Thyroid gland (tissue), 4 donors: ENCODE measurements at places on chromosomes 7 and 10. TPM values are rescaled to one million over a fixed set of nuclear protein-coding genes. Genes with fewer than 3 reads are reported as not detected.

NPFFR1 gene
- total RNA-seq = 0.13 TPM

CPXM2 gene
- total RNA-seq = 11.6 TPM

LFNG gene
- total RNA-seq = 4.7 TPM

TCF7L2 gene
- 67.1 TPM for total RNA-seq

ANXA8L1 gene
- total RNA-seq = not detected

ENTPD1 gene
- 15.6 TPM for total RNA-seq

- no peak for DNase-seq
Measured at GRCh38 chr7:83117466-83117865, 45.2 kb downstream of the PCLO start.

GRCh38 chr7:143499246-143499645 is 21.6 kb downstream of the TAS2R41 start:
- DNase-seq = no peak

- no peak for DNase-seq
Measured at GRCh38 chr7:156820445-156821063, 72.4 kb downstream of the LMBR1 start.

GRCh38 chr7:87627634-87627994 is 584 bp upstream of the RUNDC3B start:
- DNase-seq = peak; percentile 15

DNA sequence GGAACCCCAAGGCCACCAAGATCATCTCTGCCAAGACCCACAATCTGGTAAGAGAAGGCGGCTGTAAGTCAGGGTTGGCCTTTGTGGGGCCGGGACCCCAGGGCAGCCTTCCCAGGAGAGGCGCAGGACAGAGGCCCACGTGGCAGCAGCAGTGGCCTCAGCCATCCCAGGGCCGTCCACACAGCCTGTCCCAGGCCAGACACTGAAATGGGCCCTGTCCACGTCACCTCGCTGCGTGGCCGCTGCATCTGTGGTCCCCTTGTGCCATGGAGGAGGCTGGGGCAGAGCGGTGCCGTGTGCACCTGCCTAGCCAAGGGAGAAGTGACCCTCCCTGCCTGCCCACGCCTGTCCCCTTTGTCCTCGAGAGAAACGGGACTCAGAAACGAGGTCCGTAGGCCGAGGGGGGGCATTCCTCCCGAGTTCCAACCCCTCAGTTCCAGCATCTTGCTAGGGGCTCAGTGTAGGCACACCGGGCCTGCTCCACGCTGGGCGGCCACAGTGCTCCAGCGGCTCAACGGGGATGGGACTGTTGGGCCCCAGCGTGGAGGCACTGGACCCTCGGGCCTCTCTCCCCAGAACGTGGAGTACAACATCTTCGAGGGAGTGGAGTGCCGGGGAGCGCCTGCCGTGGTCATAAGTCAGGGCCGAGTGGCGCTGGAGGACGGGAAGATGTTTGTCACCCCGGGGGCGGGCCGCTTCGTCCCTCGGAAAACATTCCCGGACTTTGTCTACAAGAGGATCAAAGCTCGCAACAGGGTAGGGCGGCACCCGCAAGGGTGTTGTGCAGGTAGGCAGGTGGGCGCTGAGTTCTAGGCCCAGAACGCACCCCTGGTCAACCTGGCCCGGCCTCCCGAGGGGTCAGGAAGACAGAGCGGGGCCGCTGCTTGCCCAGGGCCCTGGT is 15.6 kb downstream of the DPYSL4 start:
- DNase-seq = no peak

DNA sequence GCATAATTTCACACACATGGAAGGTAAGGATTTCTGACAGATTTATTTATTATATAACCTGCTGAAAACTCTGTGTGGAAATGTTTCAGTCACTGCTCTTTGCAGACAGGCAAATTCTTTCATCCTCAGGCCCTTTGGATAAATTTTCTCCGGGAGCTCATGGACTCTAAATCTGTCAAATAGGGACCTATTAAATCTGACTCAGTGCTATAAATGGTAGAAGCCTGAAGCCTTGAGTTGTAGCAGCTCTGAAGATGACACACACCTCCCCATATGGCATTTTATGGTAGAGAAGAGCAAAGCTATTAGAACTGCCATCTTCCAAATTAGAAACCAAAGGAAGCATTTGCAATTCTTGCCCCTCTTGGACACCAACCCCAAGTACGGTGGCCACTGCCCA is 808.7 kb downstream of the XPNPEP1 start:
- DNase-seq = no peak

GRCh38 chr10:48659790-48660189 is 24.9 kb upstream of the WDFY4 start:
- no peak for DNase-seq

DNA sequence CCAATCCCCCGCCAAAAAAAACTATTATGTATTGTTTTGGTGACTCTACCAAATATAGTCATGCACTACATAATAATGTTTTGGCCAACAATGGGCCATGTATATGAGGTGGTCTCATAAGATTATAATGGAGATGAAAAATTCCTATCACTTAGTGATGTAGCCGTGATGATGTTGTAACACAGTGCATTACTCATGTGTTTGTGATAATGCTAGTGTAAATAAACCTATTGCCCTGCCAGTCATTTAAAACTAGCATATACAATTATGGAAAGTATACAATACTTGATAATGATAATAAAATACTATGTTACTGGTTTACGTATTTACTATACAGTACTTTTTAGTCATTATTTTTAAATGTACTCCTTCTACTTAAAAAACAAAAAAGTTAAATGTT is 101.5 kb downstream of the SLC25A40 start:
- DNase-seq = no peak

- DNase-seq = no peak
Measured at GRCh38 chr10:101228153-101228965, 904 bp downstream of the LBX1 start.

- no peak for DNase-seq
Measured at GRCh38 chr7:2022737-2023250, 210.0 kb downstream of the MAD1L1 start.

DNA sequence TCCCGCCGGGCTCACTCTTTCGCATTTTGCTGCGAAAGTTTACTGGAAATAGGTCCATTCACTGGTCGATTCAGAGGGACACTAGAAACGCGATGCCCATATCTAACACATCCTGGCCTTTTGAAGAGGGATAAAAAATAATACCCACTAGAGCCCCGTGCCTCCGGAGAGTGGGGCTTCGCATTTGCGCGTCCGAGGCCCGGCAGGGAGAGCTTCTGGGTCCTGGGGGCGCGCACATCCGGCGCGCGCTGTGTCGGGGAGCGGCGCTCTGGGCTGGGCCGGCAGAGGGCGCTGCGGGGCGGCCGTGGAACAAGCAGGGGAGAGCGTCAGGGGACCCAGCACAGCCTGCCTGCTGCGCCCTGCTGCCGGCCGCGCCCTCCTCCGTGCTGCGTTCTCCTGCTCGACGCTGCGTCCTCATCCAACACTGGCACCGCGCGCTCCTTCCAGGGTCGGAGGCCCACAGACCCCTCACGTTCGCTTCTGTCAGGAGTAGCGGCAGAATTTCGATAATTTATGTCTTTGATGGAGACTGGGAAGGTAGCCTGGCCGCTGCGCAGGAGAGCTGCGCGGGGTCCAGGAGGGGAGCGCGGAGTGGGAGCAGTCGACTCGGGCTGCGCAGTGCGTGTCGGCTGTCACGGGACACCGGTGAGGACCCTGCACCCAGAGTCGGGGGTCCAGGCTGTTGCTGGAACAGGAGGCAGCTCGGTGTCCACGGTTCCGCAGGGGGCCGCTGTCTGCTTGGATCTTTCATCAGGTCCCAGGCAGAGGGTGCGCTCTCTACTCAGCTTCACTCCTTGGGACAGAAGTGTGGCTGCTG is 41.5 kb upstream of the ZNF32 start:
- peak; percentile 85 for DNase-seq
